ENCODE measurements at places on chromosomes 12 and 14.

DNA sequence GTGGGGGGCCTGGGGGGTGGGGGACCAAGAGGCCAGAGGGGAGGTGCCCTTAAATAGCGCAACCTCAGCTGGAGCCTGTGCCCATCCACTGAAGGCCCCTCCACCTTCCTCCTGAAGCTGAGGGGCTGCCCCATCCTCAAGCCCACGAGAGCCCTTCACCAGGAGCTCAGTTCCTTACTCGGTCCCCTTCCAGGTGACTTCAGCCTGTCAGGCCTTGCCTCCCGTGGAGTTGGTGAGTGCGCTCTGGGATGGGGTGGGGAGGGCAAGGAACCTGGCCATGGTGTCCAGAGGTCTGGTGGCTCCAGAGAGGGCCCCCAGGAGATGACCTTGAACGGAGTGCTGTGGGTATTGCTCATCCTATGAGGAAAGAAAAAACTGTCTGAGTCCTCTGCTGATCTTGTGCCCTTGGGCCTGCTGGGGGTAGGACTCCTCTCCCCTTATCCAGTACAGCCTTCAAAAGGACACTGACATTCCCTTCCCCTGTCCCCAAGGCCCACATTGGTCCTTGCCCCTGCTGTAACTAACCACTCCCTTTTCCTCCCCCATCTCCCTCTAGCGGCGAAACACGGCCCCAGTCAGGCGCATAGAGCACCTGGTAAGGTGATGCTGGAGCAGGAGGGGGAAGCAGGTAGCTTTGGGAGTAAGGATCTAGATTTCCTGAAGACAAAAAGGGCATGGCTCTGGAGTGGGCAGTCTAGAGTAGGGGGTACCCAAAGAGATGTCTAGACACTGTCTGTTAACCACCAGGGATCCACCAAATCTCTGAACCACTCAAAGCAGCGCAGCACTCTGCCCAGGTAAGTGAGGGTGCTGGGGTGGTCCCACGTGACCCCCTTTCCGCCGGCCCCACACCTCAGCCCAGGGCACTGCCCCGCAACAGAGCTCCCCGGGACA, 3.6 kb downstream of the TNS2 start:
- peak; percentile 90 for DNase-seq

DNA sequence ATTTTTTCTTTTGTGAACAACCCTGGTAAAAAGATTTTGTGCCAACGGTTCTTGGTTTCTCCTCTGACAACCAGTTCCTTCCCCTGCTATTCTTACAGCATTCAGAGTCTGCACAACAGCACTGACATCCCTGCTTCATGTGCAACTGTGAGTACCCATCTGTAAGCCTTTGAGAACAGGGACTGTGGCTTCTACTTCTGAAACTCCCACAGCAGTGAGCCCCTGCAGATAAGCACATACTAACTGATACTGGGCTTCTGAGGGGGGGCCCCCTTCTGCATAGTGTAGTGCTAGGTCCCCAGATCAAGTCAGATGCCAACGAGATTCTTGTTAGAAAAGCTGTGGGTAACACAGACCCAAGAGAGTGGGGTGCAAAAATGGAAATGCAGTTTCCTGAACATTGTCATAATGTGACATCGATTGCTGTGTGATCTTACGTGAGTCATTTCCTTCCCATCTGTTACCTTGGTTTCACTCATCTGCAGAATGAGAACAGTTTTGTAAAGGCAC, 11.1 kb upstream of the NINJ2 start:
- no peak for DNase-seq

DNA sequence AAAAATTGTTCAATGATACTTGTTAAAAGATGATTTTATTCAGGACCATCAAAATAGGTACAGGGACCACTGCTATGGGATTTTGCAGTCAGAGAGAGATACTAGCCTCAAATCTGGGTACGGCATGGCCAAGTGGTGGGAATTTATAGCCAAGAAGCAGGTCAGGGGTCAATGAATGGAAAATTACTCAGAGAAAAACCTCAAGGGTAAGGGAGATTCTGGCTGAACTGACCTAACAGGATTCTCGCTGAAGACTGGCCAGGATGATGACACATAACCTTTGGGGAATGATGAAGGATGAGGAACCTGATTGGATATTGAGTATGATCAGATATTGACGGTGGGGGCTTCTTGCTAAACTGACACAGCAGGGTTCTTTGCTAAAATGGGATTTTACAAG, 32.7 kb downstream of the DEPDC4 start:
- no peak for DNase-seq

DNA sequence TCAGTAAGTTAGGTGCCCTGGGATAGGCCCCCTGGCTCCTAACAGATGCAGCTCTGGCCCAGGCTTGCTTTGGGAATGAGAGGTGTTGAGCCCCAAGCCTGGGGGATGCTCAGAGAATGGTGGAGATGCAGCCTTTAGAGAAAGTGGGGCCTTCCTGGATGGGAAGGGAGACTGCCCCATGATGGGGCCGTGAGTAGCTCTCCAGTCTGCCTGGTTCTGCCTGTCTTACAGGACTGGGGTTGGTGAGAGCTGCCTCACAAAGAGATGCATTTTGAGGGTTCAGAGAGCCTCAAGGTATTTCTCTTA, 523 bp upstream of the VRTN start:
- no peak for DNase-seq

DNA sequence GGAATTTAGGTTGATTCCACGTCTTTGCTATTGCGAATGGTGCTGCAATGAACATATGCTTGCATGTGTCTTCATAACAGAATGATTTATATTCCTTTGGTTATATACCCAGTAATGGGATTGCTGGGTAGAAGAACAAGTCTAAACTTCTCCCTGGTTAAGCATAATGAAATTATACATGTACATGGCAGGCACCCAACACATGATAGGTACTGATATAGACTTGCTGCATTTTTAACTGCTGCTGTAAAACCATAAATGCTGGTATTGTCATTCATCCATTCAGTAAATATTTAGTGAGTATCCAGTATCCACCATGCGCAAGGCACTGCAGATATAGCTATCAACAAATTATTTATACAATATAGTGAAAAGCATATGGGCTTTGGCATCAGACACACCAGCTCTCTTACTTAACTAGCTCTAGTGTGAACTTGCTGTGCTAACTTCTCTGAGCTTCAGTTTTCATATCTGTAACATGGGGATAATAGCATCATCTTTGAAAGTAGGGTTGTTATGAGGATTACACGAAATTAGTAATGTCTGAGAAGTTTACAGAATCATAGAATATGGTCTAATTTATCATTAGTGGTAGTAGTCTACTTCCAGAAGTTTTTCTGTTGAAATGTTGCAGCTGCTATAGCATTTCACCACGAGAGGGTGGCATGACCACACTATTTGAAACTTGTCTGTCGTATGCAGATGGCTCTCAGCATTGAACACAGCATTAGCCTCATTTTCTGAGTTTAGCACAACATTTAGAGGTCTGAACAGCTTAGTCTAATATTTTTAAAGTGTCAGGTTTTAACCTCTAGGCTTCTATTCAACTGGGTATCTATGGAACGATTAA, 32.0 kb upstream of the SEL1L start:
- DNase-seq, result no peak

DNA sequence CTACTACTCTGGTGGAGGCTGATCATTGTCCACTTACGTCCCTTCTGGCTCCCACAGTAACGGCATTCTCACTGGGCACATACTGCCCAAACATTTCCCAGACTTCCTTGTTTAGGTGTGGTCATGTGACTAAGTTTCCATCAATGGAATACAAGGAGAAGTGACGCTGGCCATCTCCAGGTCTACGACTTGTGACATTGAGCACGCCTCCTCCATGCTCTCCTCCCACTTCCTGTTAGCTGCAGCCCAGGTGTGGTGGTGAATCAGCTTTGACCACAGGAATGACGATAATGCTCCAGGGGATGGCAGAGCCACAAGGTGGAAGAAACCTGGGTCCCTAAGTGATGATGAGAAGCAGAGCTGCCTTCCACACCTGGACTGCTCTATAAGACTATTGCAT, 6.0 kb upstream of the SLC24A4 start:
- DNase-seq, result no peak

DNA sequence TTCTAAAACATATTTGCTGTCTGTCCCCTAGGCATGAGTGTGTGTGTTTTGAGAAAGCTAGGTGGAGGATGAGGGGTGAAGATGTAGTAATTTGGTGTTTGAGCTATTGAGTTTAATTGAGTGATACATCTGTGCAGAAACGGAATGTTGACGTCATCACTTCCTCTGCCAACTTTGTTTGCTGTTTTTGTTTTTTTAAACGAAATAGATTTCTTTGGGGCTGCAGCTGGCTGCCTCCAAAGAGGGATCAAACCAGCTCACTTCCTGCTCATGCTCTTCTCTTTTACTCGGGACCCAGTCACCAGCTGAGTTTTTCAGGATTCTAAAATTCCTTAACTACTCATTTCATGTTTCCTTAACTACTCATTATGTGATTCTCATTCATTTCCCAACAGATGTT, 19.5 kb upstream of the CRACR2A start:
- DNase-seq, result no peak

DNA sequence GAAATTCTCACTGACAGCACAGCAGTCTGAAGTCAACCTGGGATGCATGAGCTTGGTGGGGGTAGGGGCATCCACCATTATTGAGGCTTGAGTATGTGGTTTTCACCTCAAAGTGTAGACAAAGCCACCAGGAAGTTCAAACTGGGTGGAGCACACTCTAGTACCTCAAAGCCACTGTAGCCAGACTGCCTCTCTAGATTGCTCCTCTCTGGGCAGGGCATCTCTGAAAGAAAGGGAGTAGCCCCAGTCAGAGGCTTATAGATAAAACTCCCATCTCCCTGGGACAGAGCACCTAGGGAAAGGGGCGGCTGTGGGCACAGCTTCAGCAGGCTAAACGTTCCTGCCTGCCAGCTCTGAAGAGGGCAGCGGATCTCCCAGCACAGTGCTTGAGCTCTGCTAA, 143.0 kb downstream of the KITLG start:
- no peak for DNase-seq

DNA sequence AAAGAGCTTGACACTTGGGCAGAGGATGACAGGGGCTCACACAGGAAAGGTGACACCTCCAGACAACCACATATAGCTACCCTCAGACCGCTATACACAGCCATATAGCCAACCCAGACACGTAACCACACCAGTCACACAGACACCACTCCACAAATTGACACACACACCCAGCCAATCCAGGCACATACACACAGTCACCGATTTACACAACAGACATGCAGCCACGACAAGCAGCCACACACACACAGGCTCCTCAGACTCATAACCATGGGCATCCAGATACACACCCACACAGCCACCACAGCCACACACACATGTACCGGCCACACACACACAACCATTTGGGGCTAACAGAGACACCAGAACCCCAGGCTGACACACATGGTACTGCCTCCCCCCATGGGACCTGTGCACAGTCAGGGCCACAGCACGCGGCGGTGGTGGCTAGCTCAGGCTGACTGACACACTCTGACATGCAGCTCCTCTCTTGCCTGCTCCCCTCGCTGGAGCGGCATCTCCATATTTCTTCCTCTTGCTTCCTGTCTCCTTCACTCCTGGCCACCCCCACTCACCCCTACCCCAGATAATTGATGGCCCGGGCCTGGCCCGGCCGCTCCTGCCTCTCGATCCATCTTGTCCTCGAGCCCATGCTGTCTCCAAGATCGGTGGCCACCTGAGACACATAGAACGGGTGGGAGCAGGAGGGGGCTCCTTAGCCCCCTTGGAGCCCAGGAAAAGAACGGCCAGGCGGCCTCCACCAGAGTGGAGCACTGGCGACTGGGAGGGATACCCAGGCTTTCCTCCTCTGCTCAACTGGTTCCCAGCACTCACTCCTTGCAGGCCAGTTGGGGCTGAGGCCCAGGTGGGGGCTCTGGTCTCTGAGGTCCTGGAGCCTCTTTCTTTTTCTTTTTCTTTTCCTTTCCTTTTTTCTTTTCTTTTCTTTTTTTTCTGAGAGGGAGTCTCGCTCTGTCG, 6.0 kb upstream of the SHMT2 start:
- DNase-seq, result peak; percentile 70

GRCh38 chr12:47078733-47079467, 521 bp upstream of the PCED1B start:
- no peak for DNase-seq

DNA sequence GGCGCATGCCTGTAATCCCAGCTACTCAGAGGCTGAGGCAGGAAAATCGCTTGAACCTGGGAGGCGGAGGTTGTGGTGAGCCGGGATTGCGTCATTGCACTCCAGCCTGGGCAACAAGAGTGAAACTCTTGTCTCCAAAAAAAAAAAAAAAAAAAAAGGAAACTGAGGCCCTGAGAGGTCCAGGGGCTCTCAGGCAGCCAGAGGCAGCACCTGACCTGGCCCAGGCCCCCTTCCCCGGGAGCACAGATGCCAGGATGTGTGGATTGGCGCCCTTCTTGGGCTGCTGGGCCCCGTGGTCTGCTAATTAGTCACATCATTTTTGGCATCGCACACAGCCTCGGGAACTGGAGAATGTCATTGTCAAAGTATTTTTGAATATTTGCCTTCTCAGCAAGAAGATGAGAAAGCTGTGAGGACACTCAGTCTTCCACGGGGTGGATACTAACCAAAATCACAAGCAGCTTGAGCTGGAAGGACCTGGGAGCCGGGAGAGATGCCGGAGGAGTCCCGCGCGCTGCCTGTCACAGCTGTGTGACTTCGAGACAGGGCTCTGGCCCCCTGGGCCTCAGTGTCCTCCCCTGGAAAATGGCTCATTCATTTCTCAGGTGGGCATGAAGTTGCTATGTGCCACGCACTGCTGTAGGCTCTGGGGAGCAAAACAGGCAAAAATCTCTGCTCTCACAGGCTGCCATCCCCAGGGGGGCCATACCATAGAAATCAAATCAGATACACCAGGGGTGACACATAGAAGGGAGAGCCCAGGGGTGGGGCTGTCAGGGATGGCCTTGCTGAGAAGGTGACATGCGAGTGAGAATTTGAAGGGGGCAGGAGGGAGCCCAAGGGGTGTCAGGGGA, 12.5 kb upstream of the RCOR1 start:
- DNase-seq, result no peak

DNA sequence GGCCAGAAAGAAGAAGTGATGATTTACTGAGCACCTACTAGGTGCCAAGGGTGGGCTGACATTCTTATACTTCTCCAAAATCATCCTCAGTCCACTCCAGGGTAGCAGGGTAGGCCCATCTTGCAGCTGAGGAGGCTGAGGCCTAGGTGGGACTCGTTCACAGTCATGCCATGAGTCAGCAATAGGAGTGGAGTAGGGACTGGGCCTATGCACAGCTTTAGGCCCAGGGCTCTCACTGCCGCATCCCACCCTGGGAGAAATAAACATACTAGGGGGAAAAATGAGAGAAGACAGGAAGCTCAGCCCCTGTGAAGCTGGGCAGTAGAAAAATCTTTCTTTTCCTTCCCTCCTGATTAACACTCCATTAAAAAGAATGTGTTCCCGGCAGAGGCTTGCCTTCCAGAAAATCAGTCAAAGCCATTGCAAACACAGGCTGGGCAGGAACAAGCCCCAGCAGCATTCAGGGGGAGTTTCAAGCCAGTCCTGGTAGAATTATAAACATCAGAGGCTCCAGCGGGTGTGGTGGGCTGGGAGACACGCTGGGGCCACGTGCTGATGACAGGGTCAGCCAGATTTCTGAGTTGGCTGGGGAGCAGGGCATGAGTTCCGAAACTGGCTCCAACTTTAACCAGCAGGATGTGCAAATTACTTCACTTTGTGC, 1.8 kb downstream of the HSPB8 start:
- no peak for DNase-seq

- DNase-seq, result no peak
Measured at GRCh38 chr14:65070471-65070976, 31.8 kb downstream of the MAX start.

GRCh38 chr12:92546259-92546634, 156.5 kb upstream of the PLEKHG7 start:
- DNase-seq, result no peak

Data from kidney (tissue), 22 donors.